ENCODE measurements at places on chromosomes 4 and X.

GRCh38 chr4:185709802-185710486 is 102.0 kb downstream of the SORBS2 start:
- no peak for DNase-seq

- DNase-seq, result no peak
Measured at GRCh38 chr4:105025263-105026017, 121.2 kb upstream of the TET2 start.

DNA sequence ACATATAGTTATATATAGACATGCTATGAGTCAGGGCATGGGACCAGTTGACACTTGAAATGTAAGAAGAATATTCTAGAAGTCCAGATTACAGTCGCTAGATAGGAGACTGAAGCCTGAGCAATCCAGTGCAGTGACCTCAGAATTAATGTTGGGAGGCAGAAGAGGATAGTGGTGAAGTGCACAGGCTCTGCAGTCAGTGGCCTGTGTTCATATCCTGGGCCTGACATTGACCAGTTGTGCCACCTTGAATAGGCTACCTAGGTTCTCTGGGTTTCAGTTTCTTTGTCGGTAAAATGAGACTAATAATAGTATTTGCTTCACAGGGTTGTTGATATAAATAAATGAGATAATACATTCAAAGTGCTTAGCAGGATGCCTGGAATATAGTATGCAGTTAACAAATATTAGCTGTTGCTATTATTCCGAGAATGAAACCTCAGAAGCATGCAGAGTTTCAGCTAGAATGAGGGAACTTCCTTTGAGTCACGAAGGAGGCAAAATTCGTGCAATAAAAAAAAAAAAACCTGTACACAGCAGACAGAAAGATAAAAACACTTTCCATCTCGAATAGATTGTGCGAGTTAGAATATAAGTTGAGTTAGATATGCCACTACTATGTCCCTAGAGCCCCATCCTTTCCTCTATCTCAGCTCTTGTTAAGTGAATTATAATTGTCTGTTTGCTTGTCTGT is 4.0 kb upstream of the SH2D1A start:
- no peak for DNase-seq

DNA sequence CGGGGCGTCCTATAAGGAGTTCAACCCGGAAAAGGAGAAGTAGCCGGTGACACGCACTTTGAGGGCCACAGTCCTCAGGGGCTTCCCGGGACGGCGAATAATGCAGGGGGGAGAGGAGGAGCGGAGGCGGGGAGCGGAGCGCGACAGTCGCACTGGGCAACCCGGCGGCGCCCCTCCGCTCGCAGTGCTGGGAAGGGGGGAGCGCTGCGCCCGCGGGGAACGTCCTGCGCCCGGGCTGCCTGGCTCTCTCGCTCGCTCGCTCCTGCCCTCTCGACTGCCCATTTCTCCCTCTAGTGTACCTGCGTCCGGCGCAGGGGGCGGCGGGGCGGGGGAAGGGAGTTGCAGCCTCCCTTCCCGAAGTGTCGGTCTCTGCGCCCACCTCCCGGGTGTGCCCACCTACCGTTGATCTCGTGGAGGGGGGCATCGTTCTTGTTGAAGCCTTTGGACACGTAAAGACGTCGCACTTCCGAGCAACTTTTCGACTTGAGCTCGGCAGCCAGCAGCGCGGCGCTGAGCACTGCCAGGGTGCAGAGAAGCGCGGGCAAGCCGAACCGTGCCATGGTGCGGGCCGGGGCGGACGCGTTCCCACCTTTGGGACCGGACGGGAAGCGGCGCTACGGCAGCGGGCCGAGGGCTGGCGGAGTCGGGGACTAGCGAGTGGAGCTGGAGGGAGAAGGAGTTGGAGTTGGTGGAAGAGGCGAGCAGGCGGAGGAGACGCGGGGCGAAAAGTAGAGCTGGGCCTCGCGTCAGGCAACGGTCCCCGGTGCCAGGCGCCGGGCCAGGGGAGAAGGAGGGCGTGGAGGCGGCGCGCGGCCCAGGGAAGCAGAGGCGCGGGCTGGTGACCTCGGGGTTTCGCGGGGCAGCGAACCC is 648 bp downstream of the GPC4 start:
- DNase-seq, result no peak

DNA sequence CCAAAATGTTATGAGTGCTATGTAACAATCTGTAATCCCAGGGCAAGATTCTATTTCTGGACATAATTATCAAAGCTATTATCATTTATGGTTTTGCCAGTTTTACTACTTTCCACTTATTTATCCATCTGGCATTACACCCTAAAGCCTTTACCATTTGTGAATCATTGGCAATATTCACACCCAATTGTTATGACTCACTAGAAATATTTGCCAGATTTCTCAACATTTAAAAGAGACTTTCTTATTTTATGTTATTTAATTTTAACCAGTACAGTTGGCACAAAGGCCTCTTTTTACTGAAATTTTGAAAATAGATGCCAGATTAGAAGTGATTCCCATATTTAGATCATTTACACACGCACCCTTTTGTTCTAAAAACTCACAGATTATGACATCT is 242.7 kb upstream of the WDFY3 start:
- no peak for DNase-seq

GRCh38 chrX:13223868-13224567 is 95.8 kb downstream of the ATXN3L start:
- peak; percentile 86 for DNase-seq

DNA sequence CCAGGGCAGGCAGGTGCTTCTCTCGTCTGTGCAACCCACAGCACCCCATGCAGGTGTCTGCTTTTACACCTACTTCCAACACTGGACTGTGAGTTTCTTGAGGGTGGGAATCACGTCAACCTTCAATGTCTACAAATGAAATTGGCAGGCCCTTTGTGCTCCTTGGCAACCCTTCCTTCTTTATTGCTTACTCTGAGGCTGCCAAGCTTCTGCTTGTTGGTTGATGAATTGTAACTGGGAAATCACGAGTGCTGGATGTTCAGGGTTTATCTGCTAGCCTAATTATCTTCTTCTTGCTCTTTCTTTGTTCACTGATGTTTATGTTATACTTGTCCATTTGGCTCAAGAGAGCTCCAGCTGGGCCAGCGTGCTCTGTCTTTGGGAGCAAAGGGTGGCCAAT is 2.5 kb upstream of the DGAT2L6 start:
- DNase-seq, result no peak

GRCh38 chr4:122150931-122151330 is 1.2 kb upstream of the BLTP1 start:
- no peak for DNase-seq
